ENCODE measurements at places on chromosomes 6 and 20. TPM values are rescaled to one million over a fixed set of nuclear protein-coding genes. Genes with fewer than 3 reads are reported as not detected.

Gene AIF1
- not detected for total RNA-seq

Gene ZFP57
- 2.7 TPM for total RNA-seq

Gene C4B
- total RNA-seq, result 1.4 TPM

Gene TPD52L1
- 0.59 TPM for total RNA-seq

Gene SLC2A10
- total RNA-seq, result 28.3 TPM

Gene PRRC2A
- total RNA-seq, result 54.7 TPM

Gene TULP4
- total RNA-seq, result 84.1 TPM

Gene DNAAF9
- total RNA-seq, result 11.5 TPM

Gene LHFPL5
- total RNA-seq, result not detected

Gene TFAP2A
- total RNA-seq, result not detected

Gene OPN5
- not detected for total RNA-seq

Gene FILIP1
- total RNA-seq, result 0.37 TPM

Gene EBF4
- total RNA-seq, result 0.37 TPM

Gene BPIFB6
- not detected for total RNA-seq

Gene CRISP3
- not detected for total RNA-seq

Gene PGK2
- not detected for total RNA-seq

Gene CD83
- total RNA-seq, result 3.9 TPM

Gene PRR18
- not detected for total RNA-seq

Gene TNNC2
- 0.73 TPM for total RNA-seq

Gene NEU1
- 56.1 TPM for total RNA-seq

Gene SIRPB2
- total RNA-seq, result not detected

Gene HNF4A
- not detected for total RNA-seq

Gene HTR1E
- total RNA-seq, result not detected

Gene NKAIN4
- total RNA-seq, result not detected

Gene OR2J3
- not detected for total RNA-seq

Gene MDFI
- total RNA-seq, result not detected

Gene TBC1D32
- 14.9 TPM for total RNA-seq

Gene GABRR1
- not detected for total RNA-seq

Gene MAPK14
- 71.0 TPM for total RNA-seq

Gene COL9A1
- total RNA-seq, result not detected

Gene GNAS-AS1
- 2.0 TPM for total RNA-seq

Gene PFDN4
- 72.8 TPM for total RNA-seq

Gene RSPH4A
- total RNA-seq, result under 0.01 TPM

Gene OPRM1
- not detected for total RNA-seq

Gene ARFGAP1
- total RNA-seq, result 51.8 TPM

Gene HLA-DPB1
- 1.8 TPM for total RNA-seq

Gene SLC18B1
- 6.1 TPM for total RNA-seq

Gene CAPN11
- not detected for total RNA-seq

Gene MEP1A
- total RNA-seq, result not detected

Gene C20orf202
- not detected for total RNA-seq

Gene CAGE1
- under 0.01 TPM for total RNA-seq

Gene CST3
- 192 TPM for total RNA-seq

Gene CBLN4
- not detected for total RNA-seq

Gene HLA-DRB5
- total RNA-seq, result not detected

Data from subcutaneous preadipocyte (primary cell).